CD8-positive, alpha-beta memory T cell (primary cell): ENCODE measurements at places on chromosomes 6 and 20. TPM values are rescaled to one million over a fixed set of nuclear protein-coding genes. Genes with fewer than 3 reads are reported as not detected.

Gene LY6G6D
- not detected for total RNA-seq

Gene PAK5
- not detected for total RNA-seq

Gene EMILIN3
- total RNA-seq, result not detected

Gene PTCHD4
- total RNA-seq, result not detected

DNA sequence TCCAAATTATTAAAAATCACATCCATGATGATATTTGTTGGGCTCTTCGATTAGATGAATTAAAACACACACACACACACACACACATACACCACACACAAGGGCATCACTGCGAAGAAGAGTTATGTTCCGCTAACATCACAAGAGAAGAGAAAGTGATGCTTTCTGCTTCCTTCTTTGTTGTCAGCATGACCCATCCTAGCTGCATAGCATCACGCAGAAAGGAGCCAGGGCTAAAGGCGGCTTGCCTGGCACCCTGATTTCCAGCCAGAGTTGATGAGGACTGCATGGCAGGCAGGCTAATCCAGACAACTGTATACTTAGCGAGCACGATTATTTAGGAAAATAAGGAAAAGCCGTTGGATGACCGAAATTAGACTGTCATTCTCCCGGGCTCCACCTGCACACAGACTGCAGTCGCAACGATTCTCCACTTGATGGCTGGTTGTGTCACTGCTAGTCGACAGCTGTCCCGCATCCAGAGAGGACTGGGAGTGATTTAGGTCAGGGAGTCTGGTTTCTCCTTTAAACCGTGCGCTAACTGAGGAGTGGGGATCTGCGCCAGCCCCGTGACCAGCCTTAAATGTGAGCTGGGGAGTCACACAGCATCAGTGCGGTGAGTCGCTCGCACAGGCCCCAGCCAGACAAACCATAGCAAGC, 70.6 kb upstream of the SOX4 start:
- no peak for DNase-seq

GRCh38 chr6:98787961-98788360, 46.4 kb upstream of the POU3F2 start:
- DNase-seq, result no peak

GRCh38 chr6:42786525-42786985, 4.7 kb downstream of the BICRAL start:
- no peak for DNase-seq

DNA sequence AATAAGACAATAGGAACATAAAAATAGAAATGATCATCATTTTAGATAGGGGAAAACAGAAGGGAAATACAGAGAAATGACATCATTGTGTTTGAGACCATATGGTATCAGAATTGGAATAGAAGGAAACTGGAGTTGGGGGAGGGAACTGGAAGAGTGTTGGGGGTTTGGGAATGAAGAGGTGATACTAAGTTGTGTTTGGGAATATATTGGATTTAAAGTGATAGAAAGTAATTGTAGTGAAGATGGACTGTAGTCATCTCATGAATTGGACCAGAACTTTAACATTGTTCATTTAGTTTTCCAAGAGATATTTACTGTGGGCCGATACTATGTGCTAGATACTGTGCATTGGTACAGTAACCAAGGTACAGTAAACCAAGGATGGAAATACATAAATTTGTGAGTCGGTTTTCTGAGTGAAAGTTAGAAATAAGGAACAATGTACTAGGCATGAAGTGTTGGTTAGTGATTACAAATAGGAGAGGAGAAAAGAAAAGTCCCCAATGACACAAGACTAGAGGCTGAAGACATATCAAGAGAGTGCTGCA, 32.3 kb downstream of the KCNQ5 start:
- DNase-seq, result no peak

GRCh38 chr6:133804265-133804664, 84.6 kb upstream of the TCF21 start:
- DNase-seq, result no peak

DNA sequence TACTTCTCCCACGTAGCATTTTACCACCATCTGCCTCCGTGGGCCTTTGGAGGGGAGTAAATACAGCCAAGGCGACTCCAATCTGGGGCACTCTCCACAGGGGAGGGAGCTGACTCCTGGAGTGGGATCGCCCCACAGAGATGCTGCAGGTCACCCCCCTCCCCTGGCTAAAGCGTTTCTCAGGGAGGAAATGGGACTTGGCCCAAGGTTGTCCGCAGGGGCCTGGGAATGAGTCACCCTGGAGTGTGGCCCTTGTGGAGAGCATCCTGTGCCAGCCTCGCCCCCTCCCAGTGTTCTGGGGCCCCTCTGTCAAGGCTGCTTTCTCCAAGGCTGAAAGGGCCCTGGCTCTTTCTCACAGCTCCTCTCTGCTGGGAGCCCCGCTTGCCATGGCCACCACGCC, 84.5 kb upstream of the QKI start:
- DNase-seq, result no peak

DNA sequence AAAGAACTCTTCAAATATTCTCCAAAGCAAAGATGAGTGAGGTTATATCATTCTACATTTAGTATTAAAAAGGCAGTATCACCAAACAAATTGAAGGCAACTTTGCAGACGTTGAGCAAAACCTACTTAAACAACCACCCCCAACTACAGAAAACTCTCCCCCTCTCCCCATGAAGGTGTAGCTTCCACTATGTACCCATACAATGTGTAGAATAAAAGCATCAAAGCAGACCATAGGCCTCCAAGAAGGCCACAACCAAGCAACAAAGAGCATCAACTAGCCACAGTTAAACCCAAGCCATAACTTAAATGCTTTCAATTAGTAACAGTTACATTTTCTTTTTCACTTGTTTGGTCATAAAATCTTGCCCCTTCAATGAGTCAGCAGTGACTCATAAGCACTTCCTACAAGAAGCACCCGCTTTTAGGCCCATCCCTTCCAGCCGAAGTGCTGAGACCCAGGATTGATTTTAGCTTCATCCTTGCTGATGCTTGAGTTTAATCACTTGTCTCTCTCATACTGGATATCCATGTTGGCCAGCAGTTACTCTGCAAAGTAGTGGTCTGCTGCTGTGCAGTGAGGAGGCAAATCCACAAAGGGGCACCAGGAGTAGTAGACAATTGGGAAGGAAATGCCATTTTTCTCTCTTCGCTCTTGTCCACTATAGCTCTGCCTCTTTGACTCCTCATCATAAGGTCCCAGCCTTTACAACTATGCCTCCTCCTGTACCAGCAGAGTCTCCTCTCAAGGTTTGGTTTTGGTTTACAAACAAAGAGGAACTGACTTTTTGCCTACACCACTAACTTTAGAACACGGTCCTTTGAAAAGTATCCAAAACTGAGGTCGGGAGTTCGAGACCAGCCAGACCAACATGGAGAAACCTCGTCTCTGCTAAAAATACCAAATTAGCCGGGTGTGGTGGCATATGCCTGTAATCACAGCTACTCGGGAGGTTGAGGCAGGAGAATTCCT, 8.4 kb upstream of the NUP153 start:
- no peak for DNase-seq

GRCh38 chr20:47662483-47663353, 122.6 kb downstream of the SULF2 start:
- DNase-seq, result no peak

Gene RNF144B
- 0.98 TPM for total RNA-seq

DNA sequence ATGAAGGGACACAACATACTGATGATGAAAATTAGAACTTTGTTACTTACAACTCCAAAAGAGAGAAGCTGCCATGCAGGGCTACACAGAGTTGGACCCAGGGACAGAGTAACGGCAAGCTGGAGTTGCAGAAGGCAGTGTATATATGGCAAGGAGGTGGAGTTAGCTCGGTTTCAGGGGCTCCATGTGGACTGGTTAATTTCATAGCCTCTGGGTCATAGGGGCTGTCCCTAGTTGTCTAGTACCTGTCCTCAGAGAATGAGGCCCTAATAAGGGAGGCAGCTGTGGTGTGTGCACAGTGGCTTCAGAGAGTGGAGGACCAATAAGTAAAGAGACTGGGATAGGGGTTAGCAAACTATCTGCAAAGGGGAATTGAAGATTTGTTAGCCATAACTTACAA, 7.9 kb upstream of the ZSCAN12 start:
- no peak for DNase-seq

Gene NRSN1
- total RNA-seq, result not detected
